ENCODE measurements at places on chromosomes 16 and 17.
A peak's percentile ranks its signal among the peaks of the same experiment; 100 is the strongest.

GRCh38 chr16:89431158-89431584 lies 59.2 kb downstream of the ANKRD11 start:
- DNase-seq = no peak

GRCh38 chr17:33192951-33193911 lies 99.9 kb downstream of the ASIC2 start:
- no peak for DNase-seq

GRCh38 chr17:77331301-77331864 lies 190.6 kb downstream of the SEC14L1 start:
- peak; percentile 92 for DNase-seq

DNA sequence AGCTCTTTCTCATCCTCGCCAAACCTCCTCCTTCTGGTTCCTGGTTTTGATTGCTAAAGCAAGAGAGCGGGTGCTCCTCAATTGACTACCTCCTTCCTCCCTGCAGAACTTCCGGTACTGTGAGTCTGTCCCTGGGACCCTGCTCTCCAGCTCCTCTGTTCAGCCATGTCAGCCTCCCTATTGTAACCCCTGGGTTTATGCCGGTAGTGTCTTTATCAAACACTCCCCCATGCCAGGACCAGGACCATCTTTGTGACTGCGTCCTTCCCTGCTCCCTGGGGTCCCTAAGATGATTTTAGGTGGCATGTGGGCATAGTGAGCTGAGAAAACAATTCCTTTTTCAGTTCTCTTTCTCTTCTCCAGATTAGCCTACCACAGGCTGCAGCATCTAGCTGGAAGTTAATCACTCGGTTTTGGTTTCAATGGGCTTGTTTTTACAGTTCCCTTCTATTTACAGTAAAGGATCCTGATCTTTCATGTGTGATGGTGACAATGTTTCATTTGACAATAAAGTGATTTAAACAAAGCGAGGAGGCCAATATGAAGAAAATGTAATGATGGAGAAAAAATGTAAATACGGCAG lies 27.7 kb upstream of the IL21R start:
- DNase-seq = no peak
